Tongue (tissue), 3 donors: ENCODE measurements at places on chromosomes 5 and 9. TPM values are rescaled to one million over a fixed set of nuclear protein-coding genes. Genes with fewer than 3 reads are reported as not detected.

The UBQLN1 gene
- 106 TPM for total RNA-seq

The MARCOL gene
- not detected for total RNA-seq

The LHX6 gene
- total RNA-seq: 5.4 TPM

The ITGA2 gene
- total RNA-seq: 26.1 TPM

The FRMD3 gene
- 33.2 TPM for total RNA-seq

The TRIM36 gene
- total RNA-seq: 1.8 TPM

The IGFBPL1 gene
- total RNA-seq: 1.2 TPM

The DNAI1 gene
- not detected for total RNA-seq

The ANKRD55 gene
- not detected for total RNA-seq

The FBP1 gene
- total RNA-seq: 4.4 TPM

The LSM11 gene
- total RNA-seq: 7.5 TPM

The GOLPH3 gene
- total RNA-seq: 64.6 TPM

The PDE6A gene
- 0.31 TPM for total RNA-seq

The IRX2 gene
- 1.6 TPM for total RNA-seq

The C9orf43 gene
- 0.92 TPM for total RNA-seq

The NEUROG1 gene
- total RNA-seq: not detected

DNA sequence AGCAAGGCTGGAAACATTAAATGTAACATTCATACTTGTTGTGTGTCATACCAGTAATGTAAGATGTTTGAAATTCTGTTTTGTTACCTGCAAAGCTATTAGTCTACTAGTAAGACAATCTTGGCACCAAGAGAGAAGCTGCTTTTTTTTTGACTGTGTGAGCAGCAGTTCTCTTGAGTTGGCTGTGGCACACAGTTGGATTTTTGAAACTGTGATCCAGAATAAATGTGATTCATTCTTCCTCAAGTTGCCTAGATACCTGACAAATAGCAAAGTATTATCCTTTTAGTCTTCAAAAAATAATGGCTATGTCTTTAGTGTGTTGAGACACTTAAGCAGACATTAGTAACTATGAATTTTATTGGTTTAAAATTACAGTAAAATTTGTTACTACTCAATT, 57.2 kb upstream of the HAPLN1 start:
- DNase-seq: no peak

- no peak for DNase-seq
These were observed 739 bp upstream of the PDLIM4 start for GRCh38 chr5:132256783-132257130.

DNA sequence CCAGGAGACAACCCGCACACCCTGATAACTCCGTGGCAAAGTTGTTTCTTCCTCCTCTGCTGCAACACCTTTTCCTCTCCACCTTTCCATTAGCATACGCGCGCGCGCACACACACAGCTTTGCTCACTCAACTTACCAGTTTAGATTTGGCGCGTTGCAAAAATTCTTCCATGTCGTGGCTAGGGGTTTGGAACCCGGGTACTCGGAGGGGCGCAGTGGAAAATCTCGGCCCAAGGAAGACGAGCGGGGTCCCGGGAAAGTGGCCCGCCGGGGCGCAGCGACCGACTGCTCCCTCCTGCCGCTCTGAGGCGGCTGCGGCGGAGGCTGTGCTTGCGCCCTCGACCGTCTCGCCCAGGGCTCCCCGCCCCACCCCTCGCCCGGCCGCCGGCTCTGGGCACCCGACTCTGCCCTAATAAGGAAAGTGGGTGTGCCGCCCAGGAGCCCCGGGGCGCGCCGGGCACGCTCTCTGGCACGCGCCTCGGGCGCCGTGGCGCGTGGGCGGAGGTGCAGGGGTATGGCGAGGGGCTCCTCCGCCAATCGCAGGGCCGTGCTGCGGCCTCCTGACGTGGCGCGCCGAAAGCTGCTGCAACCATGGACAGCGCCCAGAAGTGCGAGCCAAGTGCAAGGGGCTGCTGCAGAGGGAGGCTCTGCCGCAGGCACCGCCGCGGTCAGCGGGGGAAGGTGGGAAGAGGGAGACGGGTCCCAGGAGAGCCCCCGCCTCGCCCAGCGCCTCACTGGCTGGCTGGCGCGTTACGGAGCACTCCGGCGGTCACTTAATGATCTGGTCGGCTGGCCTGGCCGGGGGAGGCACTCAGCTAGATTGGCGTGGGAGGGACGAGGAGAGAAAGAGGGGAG, at the start of gene PRUNE2:
Gene PRUNE2, minus strand, starts transcription at position 324 of the 856 bp plus-strand sequence. Its CDS starts 151 bp downstream, at position 173.
- DNase-seq: peak; percentile 94

GRCh38 chr5:141919218-141920119, 4.2 kb upstream of the DELE1 start:
- DNase-seq: no peak

GRCh38 chr9:119050281-119050680, 319.0 kb downstream of the BRINP1 start:
- DNase-seq: no peak

DNA sequence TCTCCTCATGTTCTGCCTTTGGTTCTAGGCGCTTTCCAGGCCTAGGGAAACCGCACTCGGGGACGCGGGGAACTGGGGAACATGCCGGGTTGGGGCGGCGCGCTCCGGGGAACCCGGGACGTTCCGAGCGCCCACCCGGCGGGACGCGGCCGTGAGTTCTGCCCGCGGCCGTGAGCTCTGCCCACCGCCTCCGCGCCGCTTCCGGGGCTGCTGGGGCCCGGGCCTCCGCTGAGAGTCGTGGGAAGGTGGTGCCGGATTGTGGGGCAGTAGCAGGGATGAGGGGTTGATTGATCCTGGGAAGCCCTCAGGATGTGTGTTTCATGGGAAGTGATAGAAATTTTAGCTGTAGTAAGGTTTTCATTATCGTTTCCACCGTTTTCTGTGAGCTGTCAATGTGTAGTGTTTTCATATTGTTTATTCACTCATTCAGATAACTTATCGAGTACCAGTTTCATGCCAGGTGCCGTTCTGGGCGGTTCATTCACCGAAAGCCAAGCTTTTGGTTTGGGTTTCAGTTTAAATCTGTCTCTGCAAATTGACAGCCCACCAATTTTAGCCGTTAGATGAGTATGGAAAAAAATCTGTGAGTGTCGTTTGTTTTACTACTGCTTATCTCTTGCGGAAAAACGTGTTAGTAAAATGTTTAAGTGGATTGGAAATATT, 657 bp downstream of the MTRR start:
- DNase-seq: peak; percentile 19

DNA sequence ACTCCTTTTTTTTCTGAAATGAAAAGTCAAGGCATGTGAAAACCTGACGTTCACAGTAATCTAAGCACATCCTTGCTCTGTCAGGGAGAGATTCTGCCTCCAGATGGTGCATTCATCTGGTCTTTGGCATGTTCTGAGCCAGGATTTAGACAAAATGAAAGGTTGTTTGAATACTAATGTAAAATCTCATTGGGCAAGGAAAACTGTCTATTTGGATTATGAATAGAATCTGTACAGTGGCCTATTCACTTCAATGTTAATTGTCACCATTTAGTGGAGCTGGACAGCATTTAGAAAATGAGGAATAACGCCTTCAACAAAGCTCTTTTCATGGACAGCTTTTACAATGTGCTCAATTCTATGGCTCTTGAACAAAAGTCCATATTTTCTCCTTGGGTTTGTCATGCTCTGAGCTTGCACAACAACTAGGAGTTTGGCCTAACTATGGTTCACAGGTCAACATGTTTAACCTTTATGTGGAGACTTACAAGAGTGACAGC, 28.9 kb downstream of the ARHGEF28 start:
- DNase-seq: no peak

DNA sequence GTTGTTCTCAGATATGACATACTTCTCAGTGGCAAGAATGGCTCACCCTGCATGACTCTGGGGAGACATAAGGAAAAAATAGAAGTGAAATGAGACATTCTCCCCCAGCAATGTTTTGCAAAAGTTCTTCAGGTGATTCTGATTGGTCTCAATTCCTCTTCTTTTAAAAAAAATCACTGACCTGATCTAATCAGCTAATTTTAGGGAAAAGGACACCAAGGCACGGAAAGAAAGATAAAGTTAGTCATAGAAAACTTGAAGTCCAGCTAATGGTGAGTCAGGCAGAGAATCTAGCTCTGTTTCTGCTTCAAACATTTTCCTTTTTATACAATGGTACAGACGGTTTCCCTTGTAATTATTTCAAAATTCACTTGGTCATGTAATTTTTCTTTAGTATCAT, 1018.9 kb upstream of the ARRDC3 start:
- DNase-seq: no peak

- no peak for DNase-seq
These were observed 111.8 kb downstream of the GCNT1 start for GRCh38 chr9:76570826-76571225.

GRCh38 chr9:116798521-116798920, 111.4 kb downstream of the TRIM32 start:
- DNase-seq: no peak

GRCh38 chr9:92468206-92468605, 14.1 kb downstream of the ASPN start:
- no peak for DNase-seq

DNA sequence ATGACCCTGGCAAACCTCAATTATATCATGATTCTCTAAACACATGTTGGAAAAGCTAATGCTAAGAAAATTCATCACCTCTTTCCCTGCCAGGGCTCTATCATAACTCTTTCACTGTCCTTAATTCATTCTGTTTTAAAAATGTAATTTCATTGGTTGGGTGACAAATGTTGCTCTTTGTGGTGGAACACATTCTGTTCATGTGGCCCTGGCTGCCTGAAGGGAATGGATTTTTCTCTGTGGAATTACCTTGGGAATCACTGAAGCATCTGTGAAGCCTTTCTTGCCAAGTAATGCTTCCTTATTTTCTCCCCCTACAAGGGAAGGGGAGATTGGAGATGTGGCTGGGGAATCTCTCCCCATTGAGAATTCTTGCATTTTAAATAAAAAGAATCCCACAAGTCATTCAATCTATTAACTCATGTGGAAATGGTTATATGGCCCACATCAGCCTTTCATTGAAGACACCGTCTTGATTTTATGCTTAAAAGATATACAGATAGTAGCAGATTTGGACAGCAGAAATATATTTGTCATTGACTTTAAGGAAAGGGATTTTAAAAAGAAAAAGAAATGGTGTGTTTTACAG, 201.8 kb upstream of the NMUR2 start:
- no peak for DNase-seq

GRCh38 chr5:15682122-15682521, 182.1 kb downstream of the FBXL7 start:
- no peak for DNase-seq

GRCh38 chr9:136856541-136857141, 4.5 kb downstream of the MAMDC4 start:
- DNase-seq: no peak

GRCh38 chr9:37066139-37066725, 32.2 kb upstream of the PAX5 start:
- no peak for DNase-seq

DNA sequence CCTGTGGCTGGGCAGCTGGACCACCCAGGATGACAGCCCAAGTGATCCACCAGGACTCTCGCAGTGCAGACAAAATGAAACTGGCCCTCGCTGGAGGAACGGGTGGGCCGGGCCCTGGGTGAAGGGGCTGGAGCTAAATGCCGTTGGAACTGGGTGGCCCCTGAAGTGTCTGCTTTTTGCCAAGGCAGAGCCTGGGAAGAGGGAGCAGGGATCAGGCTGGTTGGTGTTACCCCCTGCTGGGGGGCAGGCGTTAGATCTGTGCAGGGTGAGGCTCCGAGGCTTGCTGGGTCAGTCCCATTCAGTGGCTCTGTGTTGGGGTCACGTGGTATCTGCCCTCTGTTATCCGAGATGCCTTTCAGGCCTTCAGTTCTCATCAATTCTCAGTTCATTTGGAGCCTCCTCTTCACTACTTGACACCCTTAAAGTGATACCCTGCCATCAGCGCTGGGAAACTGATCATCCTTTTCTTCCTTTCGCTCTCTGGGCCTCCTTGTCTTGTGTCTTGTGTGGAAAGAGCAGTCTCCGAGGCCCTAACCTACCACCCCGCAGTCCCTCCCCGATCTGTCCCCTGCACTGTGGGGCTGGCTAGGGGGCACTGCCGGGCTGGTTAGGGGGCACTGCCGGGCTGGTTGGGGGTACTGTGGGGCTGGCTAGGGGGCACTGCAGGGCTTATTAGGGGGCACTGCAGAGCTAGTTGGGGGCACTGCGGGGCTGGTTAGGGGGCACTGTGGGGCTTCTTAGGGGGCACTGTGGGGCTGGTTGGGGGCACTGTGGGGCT, 37.3 kb downstream of the COL5A1 start:
- DNase-seq: no peak

DNA sequence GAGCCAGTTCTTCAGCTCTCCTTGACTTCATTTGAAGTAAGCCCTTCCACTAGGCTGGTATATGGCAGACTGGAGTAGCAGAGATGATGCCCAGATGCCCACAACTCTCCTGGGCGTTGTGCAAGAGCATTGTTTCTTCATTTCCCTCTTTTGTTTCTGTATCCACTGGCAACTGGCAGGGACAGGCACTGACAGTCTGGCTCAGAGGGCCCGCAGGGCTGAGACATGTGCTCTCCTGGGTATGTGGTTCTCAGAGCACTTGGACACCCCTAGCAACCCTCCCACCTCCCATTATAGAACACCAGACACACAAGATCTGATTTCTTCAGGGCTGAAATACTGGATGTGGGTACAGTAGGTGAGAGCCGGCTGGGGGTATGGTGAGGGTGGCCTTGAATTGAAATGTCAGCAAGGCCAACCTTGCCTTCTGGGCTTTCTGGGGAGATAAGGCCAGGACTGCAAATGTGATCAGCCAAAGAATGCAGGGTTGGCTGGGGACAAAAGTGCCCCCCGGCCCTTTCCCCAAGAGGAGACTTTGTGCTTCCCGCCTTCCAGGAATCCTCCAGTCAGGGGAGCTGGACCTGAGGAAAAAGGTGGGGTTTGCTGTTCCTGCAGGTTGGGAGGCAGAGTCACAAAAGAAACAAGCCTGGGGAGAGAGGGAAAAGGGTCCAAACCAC, 28.6 kb upstream of the CTNNA1 start:
- peak; percentile 36 for DNase-seq

GRCh38 chr9:95499847-95500246, 16.9 kb downstream of the PTCH1 start:
- peak; percentile 64 for DNase-seq

DNA sequence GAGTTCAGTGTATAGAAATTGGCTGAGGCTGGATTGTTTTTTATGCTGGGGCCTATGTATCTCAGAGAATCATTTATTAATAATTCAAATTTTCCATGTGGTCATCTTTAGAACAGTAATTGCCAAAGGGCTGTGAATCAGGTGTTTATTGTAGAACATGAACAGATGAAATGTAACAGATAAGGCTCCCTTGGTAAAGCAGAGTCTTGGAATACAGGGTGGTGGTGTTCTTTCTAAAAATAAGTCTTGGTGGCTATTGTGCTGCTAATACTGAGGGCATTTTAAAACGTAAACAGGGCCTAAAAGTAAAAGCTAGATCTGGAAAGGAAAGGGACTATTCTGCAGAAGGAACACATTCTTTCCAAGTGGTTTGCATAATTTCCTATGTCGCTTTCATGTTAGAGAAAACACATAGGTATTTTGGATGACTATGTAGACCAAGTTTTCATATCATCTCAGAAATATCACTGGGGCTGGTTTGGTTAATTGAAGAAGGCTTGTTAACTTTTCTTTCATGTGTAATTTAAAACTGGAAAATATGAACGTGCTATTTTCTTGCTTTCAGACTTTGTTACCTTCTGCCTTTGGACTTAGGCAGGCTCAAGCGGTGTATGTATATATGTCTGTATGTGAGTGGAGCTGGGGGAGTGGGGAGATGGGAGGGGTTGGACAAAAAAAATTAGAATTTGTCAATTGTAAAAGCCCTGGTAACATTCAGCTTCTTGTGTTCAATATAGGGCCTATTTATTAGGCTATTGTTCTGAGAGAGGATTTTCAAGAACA, 119.9 kb upstream of the ANKRD55 start:
- DNase-seq: no peak
